ENCODE measurements at places on chromosomes 12 and 14.

GRCh38 chr12:131122631-131123030 is 168.9 kb downstream of the ADGRD1 start:
- DNase-seq, result peak; percentile 31

DNA sequence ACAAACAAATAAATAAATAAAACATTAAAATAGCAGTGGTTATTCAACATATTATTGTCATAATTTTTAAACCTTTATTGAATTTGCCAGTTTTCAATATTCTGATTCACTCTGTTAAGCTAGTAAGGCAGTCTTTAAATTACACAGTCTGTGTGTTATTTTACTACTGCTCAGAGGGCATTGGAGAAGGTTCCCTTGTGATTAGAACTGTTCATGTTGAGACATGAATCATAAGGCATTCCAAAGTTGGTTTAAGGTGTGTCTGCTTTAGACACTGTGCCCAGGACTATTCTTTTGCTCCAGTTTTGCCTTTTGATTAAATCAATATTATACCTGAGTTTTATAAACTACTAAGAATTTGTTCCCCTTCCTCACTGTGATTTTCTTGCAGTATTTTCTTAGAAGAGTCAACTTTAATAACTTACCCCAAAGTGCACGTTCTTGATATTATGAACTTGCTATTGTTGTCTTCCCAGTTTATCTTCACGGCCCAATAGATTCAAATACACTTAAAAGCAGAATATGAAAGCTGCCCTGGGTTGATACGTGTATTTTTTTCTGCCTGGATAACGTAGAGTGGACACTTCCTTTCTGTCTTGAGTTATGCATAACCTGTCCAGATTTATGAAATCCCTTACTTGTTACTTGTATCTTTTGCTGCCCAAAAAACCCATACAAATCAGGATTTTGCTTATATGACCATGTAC is 105.3 kb upstream of the BCAT1 start:
- DNase-seq, result no peak

DNA sequence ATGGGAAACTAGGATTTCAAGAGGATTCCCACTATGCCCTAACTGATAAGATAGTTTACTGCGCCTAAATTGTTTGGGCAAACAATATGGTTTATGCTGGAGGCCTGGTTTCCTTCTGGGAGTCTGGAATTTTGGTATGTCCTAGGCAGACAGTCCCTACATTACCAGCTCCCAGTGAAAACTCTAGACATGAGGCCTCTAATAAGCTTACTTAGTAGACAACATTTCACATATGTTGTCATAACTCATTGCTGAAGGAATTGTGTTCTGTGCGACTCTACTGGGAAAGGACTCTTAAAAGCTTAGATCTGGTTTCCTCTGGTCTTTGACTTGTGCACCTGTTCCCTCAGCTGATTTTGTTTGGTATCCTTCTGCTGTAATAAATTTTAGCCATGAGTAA is 18.0 kb upstream of the PRPF39 start:
- no peak for DNase-seq

DNA sequence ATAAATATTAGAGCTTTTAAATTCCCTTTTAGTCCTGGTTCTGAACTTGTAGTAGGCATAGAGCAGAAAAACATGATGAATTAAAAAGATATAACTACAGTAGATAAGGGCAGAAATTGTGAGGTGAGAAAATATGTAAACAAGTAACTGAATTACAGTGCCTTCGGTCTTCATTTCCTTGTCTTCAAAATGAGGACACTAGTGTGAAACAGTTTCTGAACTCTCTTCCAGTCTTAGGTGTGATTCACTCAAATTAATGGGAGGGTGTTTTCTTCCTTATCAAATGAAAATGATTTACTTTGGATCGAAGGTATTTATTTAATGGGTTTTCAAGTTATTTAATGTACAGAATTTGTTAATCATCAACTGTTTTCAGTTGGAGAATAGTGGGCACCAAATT is 1.5 kb downstream of the FGD4 start:
- no peak for DNase-seq

DNA sequence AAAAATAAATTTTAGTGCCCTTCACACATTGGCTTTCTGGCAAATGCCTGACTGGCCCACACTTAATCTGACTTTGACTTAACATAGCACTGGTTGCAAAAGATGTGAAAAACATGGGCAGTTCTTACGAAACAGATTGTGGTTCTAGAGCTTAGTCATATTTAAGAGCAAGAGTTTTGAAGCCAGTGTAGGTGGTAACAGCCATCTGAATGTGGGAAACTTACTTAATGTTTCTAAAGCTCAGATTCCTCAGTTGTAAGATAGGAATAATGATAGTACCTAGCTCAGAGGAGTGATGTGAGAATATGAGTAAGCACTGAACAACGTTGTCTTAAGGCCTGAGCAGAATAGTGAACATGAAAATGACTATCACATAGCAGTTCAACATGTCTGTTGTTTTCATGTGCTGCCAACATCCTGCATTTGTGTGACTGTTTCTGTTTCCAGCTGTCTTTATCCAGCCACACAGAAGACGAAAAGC is 262.7 kb downstream of the SYT1 start:
- DNase-seq, result no peak

- DNase-seq, result no peak
Measured at GRCh38 chr12:61871485-61871810, 388.8 kb upstream of the USP15 start.

DNA sequence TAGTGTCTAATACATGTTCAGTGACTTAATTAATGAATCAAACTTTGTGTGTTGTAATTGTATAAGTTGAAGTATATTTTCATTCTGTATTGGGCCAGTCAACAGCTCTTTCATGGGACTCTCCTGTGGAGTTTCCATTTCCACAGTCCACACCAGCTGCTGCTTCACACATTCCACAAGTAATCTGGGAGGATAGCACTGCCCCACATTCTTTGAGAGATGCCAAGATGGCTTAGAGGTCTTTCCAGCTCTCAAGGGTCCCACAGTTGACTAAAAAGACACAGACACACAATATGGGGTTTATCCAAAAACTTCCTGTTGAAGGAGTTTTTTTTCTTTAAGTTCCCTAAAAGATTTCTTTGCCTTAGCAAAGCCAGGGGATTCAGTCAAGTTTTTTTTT is 408.3 kb downstream of the AACS start:
- DNase-seq, result no peak

GRCh38 chr14:95936041-95936440 is 59.4 kb downstream of the TUNAR start:
- no peak for DNase-seq

GRCh38 chr14:56176530-56176929 is 58.3 kb downstream of the PELI2 start:
- DNase-seq, result no peak

- DNase-seq, result no peak
Measured at GRCh38 chr14:56562883-56563282, 16.7 kb upstream of the TMEM260 start.

DNA sequence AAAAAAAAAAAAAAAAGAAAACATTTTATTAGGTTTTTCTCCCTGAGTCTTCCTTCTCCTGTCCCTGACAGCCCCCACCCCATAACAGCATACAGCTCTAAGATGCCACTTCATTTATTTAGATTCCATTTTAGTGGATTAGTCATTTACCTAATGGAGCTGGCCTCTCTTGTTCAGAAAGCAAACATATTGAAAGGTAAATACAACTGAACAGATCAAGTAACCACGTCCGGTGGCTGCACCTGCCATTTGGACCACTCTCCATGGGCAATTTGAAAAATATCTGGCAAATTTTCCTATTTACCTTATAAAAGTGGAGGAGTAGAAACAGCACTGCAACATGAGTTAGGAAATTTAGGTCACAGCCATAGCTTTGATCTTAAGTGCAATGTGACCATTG is 254.6 kb downstream of the C12orf42 start:
- no peak for DNase-seq

- DNase-seq, result no peak
Measured at GRCh38 chr14:87102811-87103378, 890.1 kb downstream of the GALC start.

DNA sequence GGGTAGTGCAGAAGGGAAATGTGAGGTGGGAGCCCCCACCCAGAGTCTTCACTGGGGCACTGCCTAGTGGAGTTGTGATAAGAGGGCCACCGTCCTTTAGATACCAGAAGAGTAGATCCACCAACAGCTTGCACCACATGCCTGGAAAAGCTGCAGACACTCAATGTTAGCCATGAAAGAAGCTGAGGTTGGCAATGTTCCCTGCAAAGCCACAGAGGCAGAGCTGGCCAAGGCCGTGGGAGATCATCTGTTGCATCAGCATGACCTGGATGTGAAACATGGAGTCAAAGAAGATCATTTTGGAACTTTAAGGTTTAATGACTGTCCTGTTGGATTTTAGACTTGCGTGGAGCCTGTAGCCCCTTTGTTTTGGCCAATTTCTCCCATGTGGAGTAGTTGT is 468.4 kb upstream of the FOXG1 start:
- DNase-seq, result no peak

DNA sequence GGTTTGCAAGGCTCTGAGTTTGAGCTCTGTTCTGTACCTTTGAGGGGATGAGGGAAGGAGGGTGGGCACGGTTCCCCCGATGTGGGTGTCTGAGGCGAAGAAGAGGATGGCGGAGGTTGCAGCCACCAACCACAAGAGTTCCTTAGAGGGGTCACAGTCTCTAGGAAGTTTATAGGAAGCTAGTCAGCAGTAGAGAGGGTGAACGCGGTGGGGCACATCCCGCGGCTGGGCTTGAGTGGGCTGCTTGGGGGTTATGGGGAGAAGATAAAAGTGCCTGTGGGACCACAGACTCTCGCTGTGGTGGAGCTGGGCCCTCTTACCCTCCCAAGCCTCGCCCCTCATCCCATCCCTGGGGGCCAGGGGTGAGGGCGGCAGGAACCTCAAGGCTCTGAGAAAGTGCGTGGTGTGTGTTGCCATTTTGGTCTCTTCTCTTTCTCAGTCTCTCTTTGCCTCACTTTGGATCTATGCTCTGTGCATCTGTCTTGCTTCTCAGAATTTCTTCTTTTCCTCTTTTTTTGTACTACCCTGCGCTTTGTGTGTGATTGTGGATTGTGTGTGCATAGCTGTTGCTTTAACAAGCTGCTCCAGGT is 2.7 kb downstream of the CD4 start:
- DNase-seq, result no peak

DNA sequence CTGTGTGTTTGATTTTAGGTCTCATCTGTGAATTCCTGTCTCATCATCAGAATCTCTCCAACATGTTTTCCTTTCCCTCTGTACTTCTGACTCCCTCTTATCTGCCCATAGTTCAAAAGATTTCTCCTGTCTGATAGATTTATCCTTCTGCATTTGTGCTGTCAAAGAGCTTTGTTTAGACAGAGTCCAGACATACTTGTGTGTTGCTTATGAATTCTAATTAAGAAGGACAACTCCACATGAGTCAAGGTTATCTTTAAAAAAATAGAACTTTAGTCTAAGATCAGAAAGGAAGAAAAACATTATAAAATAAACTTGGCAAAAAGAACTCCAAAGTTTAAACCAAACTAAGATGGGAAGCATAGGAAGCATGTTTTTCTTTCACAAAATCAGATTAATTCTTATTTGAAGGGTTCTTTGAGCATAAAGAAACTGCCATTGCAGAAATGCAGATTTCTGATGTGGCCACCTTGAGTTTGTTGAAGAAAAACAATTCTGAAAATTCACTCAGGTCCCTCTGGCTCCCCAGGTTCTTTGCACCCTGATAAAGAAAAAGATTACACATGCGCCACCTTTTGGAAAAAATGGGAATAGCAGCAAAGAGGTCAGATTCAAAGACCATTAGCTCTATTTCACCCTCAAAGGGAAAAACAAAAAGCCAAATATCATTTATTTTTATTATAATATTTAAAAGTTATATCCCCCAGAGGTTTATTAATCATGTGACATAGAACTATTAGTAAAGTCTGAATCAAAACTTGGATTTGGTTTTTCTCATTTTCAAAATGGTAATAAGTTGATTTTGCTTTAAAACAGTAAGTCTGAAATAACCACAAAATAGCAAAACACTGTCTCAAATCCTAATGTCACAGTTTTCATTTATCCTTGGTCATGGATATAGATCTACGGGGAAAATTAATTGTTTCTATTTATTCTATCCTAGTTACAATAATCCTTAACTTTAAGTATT is 143.7 kb upstream of the DCN start:
- peak; percentile 53 for DNase-seq

GRCh38 chr12:87439990-87440827 is 589.0 kb downstream of the C12orf50 start:
- no peak for DNase-seq

Measured in ecto neural progenitor cell (in vitro differentiated cells).